ENCODE measurements at places on chromosomes 11 and 22. TPM values are rescaled to one million over a fixed set of nuclear protein-coding genes. Genes with fewer than 3 reads are reported as not detected.

ETS1 gene
- polyA plus RNA-seq: 64.8 TPM

PVALB gene
- polyA plus RNA-seq: 0.47 TPM

NCF4 gene
- polyA plus RNA-seq: 5.0 TPM

CHRNA10 gene
- 0.54 TPM for polyA plus RNA-seq

SYCE3 gene
- not detected for polyA plus RNA-seq

HORMAD2 gene
- not detected for polyA plus RNA-seq

MYO7A gene
- polyA plus RNA-seq: 4.8 TPM

POU2F3 gene
- 0.05 TPM for polyA plus RNA-seq

ARHGEF17 gene
- 21.0 TPM for polyA plus RNA-seq

GSTT2B gene
- 11.1 TPM for polyA plus RNA-seq

CLTCL1 gene
- polyA plus RNA-seq: 10.7 TPM

LGR4 gene
- 26.8 TPM for polyA plus RNA-seq

UBQLN3 gene
- polyA plus RNA-seq: not detected

EIF4ENIF1 gene
- 50.2 TPM for polyA plus RNA-seq

MRGPRX4 gene
- not detected for polyA plus RNA-seq

ACAT1 gene
- polyA plus RNA-seq: 71.1 TPM

SLC22A6 gene
- not detected for polyA plus RNA-seq

CHRM1 gene
- not detected for polyA plus RNA-seq

SPI1 gene
- polyA plus RNA-seq: 3.9 TPM

DPP3 gene
- polyA plus RNA-seq: 8.2 TPM

SHANK2 gene
- 0.23 TPM for polyA plus RNA-seq

OR51B2 gene
- not detected for polyA plus RNA-seq

ACTN3 gene
- 0.22 TPM for polyA plus RNA-seq

APOA4 gene
- 0.19 TPM for polyA plus RNA-seq

TBC1D10A gene
- 28.1 TPM for polyA plus RNA-seq

KLHDC7B gene
- 0.04 TPM for polyA plus RNA-seq

THY1 gene
- polyA plus RNA-seq: 123 TPM

HIRA gene
- 16.5 TPM for polyA plus RNA-seq

FOSL1 gene
- polyA plus RNA-seq: 1.0 TPM

RNF26 gene
- 14.9 TPM for polyA plus RNA-seq

PRODH gene
- polyA plus RNA-seq: 0.69 TPM

MUC6 gene
- polyA plus RNA-seq: 0.02 TPM

DDTL gene
- polyA plus RNA-seq: 1.6 TPM

MMP7 gene
- 0.33 TPM for polyA plus RNA-seq

BEST1 gene
- polyA plus RNA-seq: 3.5 TPM

OR52E4 gene
- not detected for polyA plus RNA-seq

BTBD18 gene
- polyA plus RNA-seq: not detected

MDK gene
- 211 TPM for polyA plus RNA-seq

INSC gene
- 0.32 TPM for polyA plus RNA-seq

ANGPTL5 gene
- polyA plus RNA-seq: 41.0 TPM

CALCA gene
- not detected for polyA plus RNA-seq

ANO1 gene
- polyA plus RNA-seq: 13.1 TPM

OR5A1 gene
- polyA plus RNA-seq: not detected

ZNF215 gene
- 1.6 TPM for polyA plus RNA-seq

MIOX gene
- polyA plus RNA-seq: not detected

VSIG2 gene
- polyA plus RNA-seq: 0.48 TPM

SCUBE1 gene
- polyA plus RNA-seq: 11.1 TPM

BCO2 gene
- 3.2 TPM for polyA plus RNA-seq

ARHGAP1 gene
- 50.7 TPM for polyA plus RNA-seq

OR52H1 gene
- polyA plus RNA-seq: not detected

DGCR6 gene
- polyA plus RNA-seq: 0.37 TPM
